Activated T-cell treated with anti-CD3 and anti-CD28 coated beads, Interleukin-2, amount 50 U/mL, for 72 hours (primary cell): ENCODE measurements at places on chromosomes 6 and 20.
A peak's percentile ranks its signal among the peaks of the same experiment; 100 is the strongest.

- peak; percentile 75 for DNase-seq
Observed at GRCh38 chr6:108874470-108875160, 26.4 kb downstream of the ARMC2 start.

DNA sequence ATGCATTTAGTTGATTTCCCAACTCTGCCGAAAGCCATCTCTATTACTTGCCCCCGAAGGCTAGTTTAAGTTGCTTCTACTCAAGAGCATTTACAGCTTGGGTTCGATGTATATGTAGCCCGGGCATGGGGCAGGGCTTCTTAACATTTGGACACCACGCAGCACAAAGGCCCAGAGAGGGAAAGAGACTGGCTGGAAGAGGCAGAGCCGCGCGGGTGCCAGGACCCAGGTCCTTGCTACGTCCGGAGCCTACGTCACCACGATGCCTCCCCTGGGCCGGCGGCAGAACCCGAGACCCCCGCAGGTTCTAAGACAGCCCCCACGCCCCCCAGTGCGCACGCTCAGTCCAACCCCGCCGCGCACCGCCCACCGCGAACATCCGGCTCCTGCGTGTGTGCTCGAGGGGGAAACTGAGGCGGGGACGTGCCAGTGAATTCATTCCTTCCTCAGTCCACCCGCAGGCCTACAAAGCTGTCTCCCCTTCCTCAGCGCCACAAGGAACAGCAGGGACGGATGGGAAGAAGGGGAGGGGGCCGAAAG lies 367 bp upstream of the PCIF1 start:
- DNase-seq, result peak; percentile 60

DNA sequence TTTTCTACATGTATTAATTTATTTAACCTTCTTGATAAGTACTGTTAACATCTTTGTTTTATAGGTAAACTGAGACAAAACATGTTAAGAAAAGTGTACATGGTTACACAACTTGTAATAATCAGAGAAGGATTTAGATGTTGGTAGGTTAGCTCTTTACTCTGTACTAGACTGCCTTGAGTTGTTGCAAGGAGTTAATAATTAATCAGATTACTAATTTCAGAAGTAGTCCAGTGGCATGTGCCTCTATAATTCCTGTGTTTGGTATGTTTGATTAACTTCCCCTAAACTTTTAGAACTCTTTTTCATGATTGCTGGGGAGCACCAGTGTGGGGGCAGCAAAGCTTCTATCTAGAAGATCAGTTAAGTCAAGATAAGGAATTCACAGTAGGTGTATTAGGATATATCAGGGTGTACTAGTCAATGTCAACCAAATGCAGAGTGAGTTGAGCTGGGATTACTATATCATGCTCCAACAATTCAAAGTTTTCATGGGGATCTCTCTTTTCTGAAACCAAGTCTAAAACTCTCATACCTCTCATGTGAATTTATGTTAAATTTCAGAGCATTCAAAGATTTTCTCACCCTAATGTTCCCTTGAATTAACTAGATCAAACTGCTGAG lies 129.7 kb upstream of the AHI1 start:
- no peak for DNase-seq

DNA sequence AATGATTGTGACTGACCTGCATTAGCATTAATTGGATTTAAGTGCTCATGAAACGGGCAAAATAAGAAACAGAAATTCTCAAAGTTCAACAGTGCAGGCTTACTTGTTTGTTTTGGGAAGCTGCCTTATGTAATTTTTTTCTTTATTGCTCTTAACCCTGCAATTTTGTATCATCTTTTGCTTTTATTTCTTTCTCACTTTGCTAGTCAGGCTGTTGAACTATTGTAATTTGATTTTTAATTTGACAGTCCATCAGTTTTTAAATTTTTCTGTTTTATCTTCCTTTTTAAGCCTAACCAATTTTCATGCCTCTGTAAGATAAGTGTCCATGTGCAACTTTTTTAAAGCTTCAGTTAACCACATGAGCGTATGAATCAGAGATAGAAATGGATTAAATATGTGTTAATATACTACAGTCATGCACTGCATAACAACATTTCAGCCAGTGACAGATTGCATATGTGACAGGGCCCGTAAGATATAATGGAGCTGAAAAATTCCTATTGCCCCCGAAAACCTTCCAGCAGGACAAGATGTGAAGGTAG lies 44.6 kb downstream of the PEX7 start:
- DNase-seq, result no peak

- no peak for DNase-seq
Observed at GRCh38 chr6:155380666-155381332, 66.5 kb upstream of the TFB1M start.

GRCh38 chr20:36372666-36373065 lies 66.5 kb downstream of the DLGAP4 start:
- no peak for DNase-seq

DNA sequence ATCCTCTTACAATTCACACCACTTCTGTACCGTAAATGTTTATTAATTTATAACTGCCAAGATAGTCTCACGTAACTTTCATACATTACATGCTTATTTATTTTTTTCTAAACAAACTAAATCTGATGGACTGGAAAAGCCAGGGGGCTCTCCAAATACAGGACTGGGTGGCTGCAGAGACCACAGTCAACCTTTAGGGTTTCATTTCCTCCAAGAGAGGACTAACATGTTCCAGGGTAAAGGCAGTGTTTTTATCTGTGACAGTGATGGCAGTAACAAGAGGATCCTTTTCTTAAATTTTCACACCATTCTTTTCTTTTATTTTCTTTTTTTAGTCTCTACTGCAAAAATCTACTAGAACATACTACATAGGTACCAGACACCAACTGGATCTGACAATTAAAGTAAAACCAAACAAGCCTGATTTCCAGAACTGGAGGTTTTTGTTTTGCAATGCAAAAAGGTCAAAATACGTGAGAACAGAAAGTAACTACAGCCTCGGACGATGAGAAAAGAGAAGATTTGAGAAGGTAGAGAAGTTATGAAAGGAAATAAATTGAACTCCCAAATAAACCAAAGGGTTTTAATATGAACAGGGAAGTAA lies 1.2 kb downstream of the LMBRD1 start:
- DNase-seq, result no peak

- no peak for DNase-seq
Observed at GRCh38 chr6:56025795-56026194, 150.4 kb upstream of the BMP5 start.

DNA sequence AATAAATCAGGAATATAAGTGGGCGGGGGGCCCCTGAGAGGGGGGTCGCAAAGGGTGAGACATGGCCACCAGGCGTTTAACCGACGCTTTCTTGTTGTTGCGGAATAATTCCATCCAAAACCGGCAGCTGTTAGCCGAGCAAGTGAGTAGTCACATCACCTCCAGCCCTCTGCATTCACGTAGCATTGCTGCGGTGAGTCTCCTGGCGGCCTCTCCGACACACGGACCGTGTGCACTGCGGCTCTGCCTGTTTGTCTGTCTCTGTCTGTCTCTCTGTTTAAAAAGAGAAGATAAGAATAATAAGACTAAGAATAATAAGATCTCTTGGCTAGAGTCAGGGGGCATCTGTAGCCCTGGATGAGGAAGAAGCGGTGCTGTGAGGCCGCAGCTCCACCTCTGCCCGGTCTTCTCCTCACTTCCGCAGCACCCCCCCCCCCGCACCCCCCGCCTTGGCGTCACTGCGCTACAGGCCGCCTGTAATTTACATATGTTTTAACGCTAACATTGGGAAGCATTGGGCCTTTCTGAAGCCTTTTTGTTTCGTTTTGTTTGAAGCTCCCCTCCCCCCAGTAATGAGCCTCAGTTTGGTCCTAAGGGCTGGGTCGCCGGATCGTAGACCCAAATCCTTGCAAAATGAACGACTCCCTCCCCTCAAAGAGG lies 993 bp downstream of the STX16 start:
- peak; percentile 64 for DNase-seq
